IPS DF 6.9 (cell line): ENCODE measurements at places on chromosomes 3 and 15.

- no peaks in the 10 kb centered on the region for H3K4me1 ChIP-seq
- H3K4me3 ChIP-seq, result no peak overlapping the region
- H3K36me3 ChIP-seq, result no peaks in the 10 kb centered on the region
- H3K27me3 ChIP-seq, result no peaks in the 10 kb centered on the region
- H3K27ac ChIP-seq, result no peak overlapping the region
Observed at GRCh38 chr3:63706321-63707085, 54.0 kb downstream of the SNTN start.

- H3K4me3 ChIP-seq, result no peak overlapping the region
- H3K4me1 ChIP-seq, result no peaks in the 10 kb centered on the region
- H3K27me3 ChIP-seq, result no peaks in the 10 kb centered on the region
- no peak overlapping the region for H3K27ac ChIP-seq
Observed at GRCh38 chr15:72423256-72423655, 25.2 kb downstream of the TMEM202 start.

GRCh38 chr3:40321818-40322217, 12.3 kb downstream of the EIF1B start:
- no peak for DNase-seq
- no peak overlapping the region for H3K27ac ChIP-seq
- H3K36me3 ChIP-seq, result no peaks in the 10 kb centered on the region
- no peaks in the 10 kb centered on the region for H3K4me1 ChIP-seq
- no peaks in the 10 kb centered on the region for H3K27me3 ChIP-seq

GRCh38 chr15:86837294-86838061, 757.8 kb downstream of the AGBL1 start:
- no peak for DNase-seq
- H3K4me1 ChIP-seq, result no peaks in the 10 kb centered on the region
- H3K4me3 ChIP-seq, result no peak overlapping the region
- no peaks in the 10 kb centered on the region for H3K36me3 ChIP-seq
- H3K27me3 ChIP-seq, result no peaks in the 10 kb centered on the region

- DNase-seq, result no peak
- H3K27ac ChIP-seq, result no peak overlapping the region
- no peaks in the 10 kb centered on the region for H3K36me3 ChIP-seq
- no peaks in the 10 kb centered on the region for H3K4me1 ChIP-seq
- H3K4me3 ChIP-seq, result no peak overlapping the region
- no peaks in the 10 kb centered on the region for H3K27me3 ChIP-seq
Observed at GRCh38 chr3:186217820-186218164, 108.9 kb upstream of the ETV5 start.

DNA sequence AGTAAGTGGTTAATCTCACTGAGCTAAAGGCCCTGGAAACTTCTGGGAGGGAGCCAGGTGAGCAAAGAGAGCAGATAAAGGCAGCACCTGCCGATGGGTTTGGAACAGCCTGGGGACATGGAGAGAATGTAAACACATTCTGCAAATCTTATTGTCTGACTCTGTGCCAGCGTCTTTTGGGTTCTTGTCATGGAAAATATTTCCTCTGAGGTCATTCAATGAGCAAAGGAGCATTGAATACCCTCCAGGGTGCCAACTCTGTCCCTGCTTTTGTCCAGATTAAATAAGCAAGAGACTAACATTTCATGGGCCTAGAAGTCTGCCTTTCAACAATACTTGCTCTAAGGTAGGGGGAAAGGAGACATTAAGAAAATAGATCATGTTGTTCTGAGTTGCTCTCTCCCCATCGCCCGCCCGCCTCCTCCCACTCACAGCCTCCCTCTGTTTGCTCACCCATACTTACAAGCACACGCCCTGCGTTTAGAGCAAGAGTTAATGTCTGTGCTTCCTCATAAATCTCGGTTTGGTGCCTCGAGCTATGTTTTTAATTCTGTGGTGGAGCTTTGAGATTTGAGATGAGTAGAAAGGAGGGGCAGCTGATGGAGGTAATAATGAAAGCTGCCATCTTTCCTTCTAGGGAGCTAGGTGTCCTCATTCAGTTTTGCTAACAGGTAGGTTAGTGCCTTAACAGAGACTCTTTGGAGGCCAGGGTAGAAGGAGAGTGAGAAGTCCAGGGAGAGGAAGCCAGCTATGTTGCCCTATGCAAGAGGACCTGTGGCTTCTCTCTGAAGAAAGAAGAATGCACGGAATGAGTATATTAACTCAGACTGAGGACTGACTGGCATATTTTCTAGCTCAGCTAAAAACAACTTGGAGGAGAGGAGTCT, 132.9 kb downstream of the TPRG1 start:
- peaks cover 3% of the 10 kb centered on the region; the same call in 1 of the 2 replicates for H3K4me1 ChIP-seq
- peak; percentile 18 for DNase-seq
- no peaks in the 10 kb centered on the region for H3K27me3 ChIP-seq

GRCh38 chr3:62433396-62433795, 60.0 kb upstream of the FEZF2 start:
- H3K36me3 ChIP-seq, result no peaks in the 10 kb centered on the region
- DNase-seq, result no peak
- H3K27me3 ChIP-seq, result no peaks in the 10 kb centered on the region
- peaks cover 4% of the 10 kb centered on the region; the same call in 1 of the 2 replicates for H3K4me1 ChIP-seq
- H3K27ac ChIP-seq, result no peak overlapping the region

DNA sequence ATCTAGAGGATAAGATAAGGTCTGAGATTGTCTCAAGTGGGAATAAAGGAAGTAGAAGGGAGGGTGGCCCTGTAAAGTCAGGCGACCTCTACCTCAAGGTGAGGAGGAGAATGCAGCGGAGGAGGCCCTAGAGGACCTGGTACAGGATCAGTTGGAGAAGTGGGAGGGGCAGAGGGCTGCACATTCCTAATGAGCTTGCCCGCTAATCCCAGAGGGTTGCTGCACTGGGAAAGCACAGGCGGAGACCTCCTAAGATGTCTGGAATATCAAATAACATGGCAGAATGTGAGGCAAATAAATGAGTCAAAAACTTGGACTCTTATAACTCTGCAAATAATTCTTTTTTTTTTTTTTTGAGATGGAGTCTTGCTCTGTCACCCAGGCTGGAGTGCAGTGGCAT, 30.2 kb upstream of the VPS8 start:
- DNase-seq, result no peak
- no peaks in the 10 kb centered on the region for H3K27me3 ChIP-seq
- H3K4me3 ChIP-seq, result no peak overlapping the region
- no peak overlapping the region for H3K27ac ChIP-seq
- H3K36me3 ChIP-seq, result no peaks in the 10 kb centered on the region

DNA sequence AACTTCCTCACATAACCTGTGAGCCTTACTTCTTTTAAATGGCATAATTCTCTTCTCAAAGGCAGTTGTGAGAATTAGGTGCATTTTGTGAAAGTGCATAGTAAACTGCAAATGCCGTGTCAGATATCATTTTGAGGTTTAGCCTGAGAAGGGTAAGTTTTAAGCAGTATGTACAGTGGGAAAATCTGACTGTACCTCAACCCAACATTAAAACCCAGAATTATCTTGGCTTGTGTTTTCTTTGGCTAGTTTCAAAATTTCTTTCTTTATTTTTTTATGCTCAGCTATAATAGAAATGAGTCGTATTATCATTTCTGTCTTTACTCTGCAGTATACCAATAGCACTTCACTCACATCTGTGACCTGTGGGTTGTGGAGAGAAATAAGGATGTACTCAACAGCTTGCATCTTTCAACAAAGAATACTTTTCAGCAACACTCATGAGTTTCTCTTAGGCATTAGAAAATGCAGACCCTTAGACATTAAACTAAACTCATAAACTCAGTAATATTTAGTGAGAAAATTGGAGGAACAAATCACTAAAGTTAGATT, 65.7 kb downstream of the RASA2 start:
- H3K4me3 ChIP-seq, result no peak overlapping the region
- DNase-seq, result no peak
- no peaks in the 10 kb centered on the region for H3K36me3 ChIP-seq

GRCh38 chr15:82999426-82999825, 12.0 kb downstream of the C15orf40 start:
- no peaks in the 10 kb centered on the region for H3K4me1 ChIP-seq
- DNase-seq, result no peak
- no peaks in the 10 kb centered on the region for H3K27me3 ChIP-seq
- no peak overlapping the region for H3K4me3 ChIP-seq

DNA sequence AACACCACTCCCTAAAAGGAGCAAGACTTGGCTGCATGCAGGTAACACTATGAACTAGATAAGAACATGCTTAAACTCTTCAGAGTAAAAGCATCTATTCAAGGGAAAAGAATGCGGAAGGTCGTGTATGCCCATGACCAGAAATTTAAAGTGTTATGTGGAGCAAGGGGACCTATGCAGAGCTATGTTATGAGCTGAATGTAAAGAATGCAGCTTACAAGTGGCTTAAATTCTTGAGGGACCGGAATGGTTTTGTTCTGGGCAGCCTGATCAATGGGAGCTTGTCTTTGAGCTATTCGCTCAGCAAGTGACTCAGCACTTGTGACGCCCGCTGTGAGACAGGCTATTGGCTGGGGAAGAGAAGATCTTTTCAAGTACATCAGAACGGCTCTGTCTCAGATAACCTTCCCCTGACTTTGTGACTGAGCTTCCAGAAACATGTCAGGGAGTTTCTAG, 367.5 kb upstream of the THBS1 start:
- H3K4me1 ChIP-seq, result 0 out of 2 replicates have a peak, but pooled peaks cover 4% of the 10 kb centered on the region
- H3K27ac ChIP-seq, result no peak overlapping the region
- H3K36me3 ChIP-seq, result no peaks in the 10 kb centered on the region
- no peak overlapping the region for H3K4me3 ChIP-seq
- no peaks in the 10 kb centered on the region for H3K27me3 ChIP-seq

DNA sequence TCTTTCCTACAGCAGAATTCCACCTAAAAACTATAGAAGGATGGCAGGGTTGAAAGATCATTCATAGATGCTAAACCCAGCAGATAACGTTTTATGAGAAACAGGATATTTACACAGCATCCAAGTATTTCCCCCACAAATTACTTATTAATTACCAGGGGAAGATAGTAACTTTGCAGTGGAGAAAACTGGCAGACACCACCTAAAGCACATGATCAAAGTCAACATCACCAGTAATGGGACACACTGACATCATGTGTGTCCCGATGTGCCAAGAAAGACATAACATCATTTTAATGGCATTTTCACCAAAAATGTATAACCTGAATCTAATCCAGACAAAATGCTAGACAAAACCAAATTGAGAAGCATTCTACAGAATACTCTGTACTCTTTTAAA, 220.4 kb upstream of the THBS1 start:
- no peaks in the 10 kb centered on the region for H3K36me3 ChIP-seq
- no peak overlapping the region for H3K27ac ChIP-seq
- H3K4me1 ChIP-seq, result no peaks in the 10 kb centered on the region
- no peak for DNase-seq
- no peak overlapping the region for H3K4me3 ChIP-seq

- no peak overlapping the region for H3K27ac ChIP-seq
- no peak overlapping the region for H3K4me3 ChIP-seq
- no peaks in the 10 kb centered on the region for H3K4me1 ChIP-seq
- H3K36me3 ChIP-seq, result no peaks in the 10 kb centered on the region
- no peaks in the 10 kb centered on the region for H3K27me3 ChIP-seq
- DNase-seq, result no peak
Observed at GRCh38 chr3:20121088-20121487, 64.9 kb downstream of the SGO1 start.

- H3K4me1 ChIP-seq, result 0 out of 2 replicates have a peak, but pooled peaks cover 1% of the 10 kb centered on the region
- no peak for DNase-seq
- no peak overlapping the region for H3K27ac ChIP-seq
- no peaks in the 10 kb centered on the region for H3K27me3 ChIP-seq
- no peak overlapping the region for H3K4me3 ChIP-seq
Observed at GRCh38 chr3:126908752-126909275, 74.1 kb upstream of the PLXNA1 start.

DNA sequence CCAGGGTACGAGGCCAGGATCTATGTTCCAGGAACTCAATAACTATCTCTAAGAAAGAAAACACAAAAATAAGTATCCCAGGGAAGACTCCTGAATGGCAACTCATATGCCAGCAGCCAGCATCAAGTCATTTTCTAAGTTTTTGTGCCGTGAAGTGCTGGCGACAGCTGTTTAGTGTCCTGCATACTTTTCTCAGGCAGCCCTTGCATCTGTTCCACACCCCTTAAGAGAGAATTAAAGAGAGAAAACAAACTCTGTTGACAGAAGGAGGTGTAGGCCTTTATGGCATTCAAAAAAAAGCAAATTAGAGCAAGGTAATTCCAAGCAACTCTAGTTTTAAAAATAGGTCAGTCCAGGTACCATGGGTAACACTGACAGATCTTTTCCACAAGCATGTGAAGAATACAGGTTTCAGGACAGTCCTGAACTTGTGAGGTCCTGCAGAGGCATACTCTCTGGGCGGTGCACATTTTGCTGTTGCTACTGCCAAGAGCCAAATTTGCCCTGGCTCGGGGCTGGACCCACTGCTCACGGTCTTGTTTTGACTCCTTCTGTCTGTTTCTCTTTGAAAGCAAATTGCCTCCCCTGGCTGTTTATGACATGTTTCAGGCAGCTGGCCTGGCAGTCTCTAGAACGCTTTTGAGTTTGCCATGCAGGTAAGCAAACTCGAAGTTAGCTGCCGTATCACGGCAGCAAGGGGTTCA, 252.1 kb upstream of the ADAMTS9 start:
- no peak for DNase-seq
- no peaks in the 10 kb centered on the region for H3K36me3 ChIP-seq
- H3K27ac ChIP-seq, result no peak overlapping the region
- H3K27me3 ChIP-seq, result no peaks in the 10 kb centered on the region
- H3K4me3 ChIP-seq, result no peak overlapping the region

GRCh38 chr15:39130556-39131379, 450.1 kb upstream of the THBS1 start:
- H3K4me1 ChIP-seq, result no peaks in the 10 kb centered on the region
- no peaks in the 10 kb centered on the region for H3K27me3 ChIP-seq
- H3K27ac ChIP-seq, result no peak overlapping the region
- DNase-seq, result no peak
- H3K36me3 ChIP-seq, result no peaks in the 10 kb centered on the region

DNA sequence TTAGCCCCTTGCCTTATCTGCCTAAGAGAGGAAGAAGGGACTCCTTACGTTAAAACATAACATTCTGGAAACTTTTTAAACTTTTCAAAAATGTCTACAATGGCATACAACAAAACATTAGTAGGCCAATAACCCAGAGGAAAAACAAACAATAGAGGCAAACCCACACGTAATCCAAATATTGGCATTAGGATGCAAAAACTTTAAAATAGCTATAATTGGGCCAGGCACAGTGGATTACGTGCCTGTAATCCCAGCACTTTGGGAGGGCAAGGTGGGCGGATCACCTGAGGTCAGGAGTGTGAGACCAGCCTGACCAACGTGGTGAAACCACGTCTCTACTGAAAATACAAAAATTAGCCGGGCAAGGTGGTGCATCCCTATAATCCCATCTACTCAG, 134.9 kb downstream of the AQP9 start:
- H3K4me1 ChIP-seq, result no peaks in the 10 kb centered on the region
- no peak overlapping the region for H3K4me3 ChIP-seq
- no peak overlapping the region for H3K27ac ChIP-seq
- no peaks in the 10 kb centered on the region for H3K27me3 ChIP-seq

- H3K27ac ChIP-seq, result no peak overlapping the region
- H3K27me3 ChIP-seq, result no peaks in the 10 kb centered on the region
- no peaks in the 10 kb centered on the region for H3K36me3 ChIP-seq
- no peak for DNase-seq
Observed at GRCh38 chr3:114011059-114011797, 45.1 kb downstream of the CCDC191 start.

- no peaks in the 10 kb centered on the region for H3K36me3 ChIP-seq
- no peaks in the 10 kb centered on the region for H3K27me3 ChIP-seq
- no peak overlapping the region for H3K4me3 ChIP-seq
- H3K27ac ChIP-seq, result no peak overlapping the region
- no peak for DNase-seq
Observed at GRCh38 chr3:114804099-114804498, 343.0 kb downstream of the ZBTB20 start.
